ENCODE measurements at places on chromosomes 6 and 20.

- DNase-seq: no peak
Observed at GRCh38 chr20:37133952-37134351, 38.2 kb upstream of the RBL1 start.

GRCh38 chr6:71886184-71887005 is at the start of gene RIMS1:
RIMS1 (plus strand) TSS chr6:71886550; CDS start chr6:71887024, 474 bp downstream.
- DNase-seq: no peak

DNA sequence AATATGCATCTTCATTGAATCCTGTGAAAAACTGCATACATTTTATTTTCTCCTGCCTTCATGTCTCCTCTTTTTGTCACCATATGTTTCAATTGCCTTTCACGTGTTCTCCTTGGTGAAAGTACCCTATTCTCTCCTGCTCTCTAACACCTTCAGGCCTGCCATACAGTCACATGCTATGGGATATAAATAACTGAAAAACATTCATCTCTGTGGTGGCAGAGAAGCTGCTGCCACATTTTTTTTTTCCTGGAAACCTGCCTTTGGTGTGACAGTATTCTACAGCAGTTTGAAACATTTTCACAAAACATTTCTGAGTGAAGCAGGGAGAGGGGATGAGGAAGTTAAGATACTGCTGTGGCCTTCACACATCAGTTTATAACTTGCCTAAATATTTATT is 44.8 kb upstream of the FBXL4 start:
- DNase-seq: no peak

- no peak for DNase-seq
Observed at GRCh38 chr20:52926505-52926904, 45.7 kb upstream of the TSHZ2 start.

DNA sequence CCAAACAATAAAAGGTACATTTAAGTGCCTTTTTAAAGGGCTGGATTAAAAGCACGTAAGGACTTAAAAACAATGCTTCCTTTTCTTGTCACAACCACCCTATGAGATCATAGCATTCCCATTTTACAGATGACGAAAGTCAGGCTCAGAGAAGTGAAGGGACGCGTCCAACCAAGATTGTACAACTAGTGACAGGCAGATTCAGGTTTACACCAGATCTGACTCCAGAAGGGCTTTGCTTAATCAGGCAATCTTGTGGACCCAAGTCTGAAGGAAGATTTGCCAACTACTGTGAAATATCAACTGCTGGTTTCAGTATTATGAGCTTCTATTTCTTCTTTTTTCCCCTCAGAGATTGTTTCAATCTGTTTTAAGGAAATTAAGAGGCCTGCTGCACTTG is 877 bp downstream of the ENPP4 start:
- no peak for DNase-seq

DNA sequence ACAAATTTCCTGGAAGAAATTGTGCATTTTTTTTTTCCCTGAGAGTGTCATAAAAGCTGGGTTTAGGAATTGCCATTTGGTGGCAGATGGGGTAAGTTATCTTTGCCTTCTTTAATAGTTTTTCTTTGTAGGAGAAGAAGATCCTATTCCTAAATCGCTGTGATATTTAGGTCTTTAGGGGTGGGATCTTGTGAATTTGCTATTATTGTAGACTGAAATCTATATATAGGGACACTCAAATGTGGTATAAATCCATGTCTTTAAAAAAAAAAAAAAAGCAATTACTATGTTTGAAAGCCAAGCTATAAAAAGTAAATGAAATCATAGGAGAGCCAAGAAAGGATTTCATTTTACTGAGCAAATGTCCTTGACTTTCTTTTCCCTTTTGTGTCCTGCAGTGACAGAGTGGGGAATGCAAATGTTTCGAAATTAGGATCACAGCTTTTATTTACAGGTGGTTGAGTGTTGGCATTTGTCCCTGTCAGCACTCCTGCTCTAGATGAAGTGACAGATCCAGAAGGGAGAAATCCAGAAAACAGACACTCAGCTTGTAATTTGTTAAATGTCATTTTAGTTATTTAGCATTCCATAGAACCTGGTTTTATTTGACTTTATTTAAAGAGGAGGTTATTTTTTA is 29.4 kb downstream of the TIAM2 start:
- DNase-seq: no peak

DNA sequence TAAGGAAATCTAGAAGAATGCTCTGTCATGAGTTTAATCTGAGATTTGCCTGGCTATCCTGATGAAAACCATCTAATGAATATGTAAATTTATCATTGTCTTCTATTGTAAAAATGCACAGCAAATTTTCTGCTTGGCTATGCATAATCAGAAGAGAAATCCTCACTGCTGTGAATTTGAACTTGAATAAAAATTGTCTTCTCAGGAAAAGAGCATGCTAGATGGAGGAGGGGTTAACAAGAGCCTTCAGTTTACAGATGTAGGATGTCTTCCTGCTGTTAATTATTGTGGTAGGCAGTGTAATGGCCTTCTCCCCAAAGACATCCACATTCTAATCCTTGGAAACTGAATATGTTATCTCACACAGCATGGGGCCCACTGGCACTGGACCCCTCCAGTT is 45.8 kb downstream of the ANKEF1 start:
- no peak for DNase-seq

GRCh38 chr20:4154958-4155411 is 139.6 kb upstream of the RNF24 start:
- DNase-seq: no peak

DNA sequence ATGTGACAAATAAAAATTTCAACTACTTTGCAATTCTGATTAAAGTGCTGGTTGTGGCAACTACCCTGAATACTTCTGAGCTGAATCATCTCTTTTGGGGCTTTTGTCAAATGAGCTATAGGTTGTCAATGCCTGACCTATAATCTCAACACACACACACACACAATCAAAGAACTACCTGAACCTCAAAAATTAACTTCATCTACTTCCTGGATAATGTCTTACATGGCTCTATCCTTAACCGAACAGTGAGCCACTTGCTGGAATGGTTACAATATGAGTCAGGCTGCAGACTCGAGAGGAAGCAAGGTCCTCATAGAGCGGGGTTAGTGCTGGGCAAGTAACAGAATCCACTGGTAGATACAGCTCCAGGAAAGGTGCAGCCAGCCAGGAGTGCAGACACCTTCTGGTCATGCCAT is 70.6 kb upstream of the DST start:
- no peak for DNase-seq

DNA sequence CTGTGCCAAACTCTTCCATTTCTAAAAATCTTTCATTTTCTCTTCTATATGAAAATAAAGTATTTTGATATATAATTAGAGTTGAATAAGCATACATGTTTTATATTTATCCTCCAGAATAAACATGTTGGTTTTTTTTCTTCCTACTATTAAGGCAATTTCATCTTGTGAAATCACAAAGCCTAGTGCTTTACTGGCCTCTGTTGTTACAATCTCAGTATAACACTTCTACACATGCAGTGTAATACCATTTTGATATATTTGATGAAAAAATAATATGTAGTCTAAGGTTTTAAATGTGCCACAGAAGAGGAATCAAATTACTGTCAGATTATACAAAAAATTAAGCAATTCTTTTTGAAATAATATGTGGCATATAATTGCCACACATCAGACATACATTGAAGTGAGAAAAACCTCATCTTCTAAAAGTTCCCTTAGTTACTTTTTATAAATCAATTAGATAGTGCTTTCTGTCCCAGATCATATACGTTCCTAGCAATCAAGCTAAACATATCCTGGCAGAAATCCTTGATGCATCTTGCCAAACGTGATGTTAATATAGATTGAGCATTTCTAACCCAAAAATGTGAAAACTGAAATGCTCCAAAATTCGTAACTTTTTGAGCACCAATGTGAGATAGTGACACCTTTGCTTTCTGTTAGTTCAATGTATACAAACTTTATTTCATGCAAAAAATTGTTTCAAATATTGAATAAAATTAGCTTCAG is 225.1 kb upstream of the MANEA start:
- DNase-seq: no peak

DNA sequence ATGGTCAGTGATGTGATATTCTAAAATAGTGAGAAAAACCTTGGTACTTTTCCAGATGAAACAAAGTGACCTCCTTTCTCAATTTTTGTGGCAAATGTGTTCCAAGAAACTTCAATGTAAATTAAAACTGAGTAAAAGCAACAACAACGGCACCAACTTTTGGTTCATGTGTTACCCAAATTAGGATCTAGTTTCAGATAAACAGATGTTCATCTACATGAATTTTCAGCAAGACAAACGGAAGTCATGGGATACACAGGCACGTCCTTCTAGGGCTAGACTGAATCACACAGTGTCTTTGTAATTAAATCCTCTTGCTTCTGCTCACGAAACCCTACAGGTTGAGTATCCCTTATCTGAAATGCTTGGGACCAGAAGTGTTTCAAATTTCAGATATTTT is 915.2 kb downstream of the TFAP2A start:
- DNase-seq: no peak

DNA sequence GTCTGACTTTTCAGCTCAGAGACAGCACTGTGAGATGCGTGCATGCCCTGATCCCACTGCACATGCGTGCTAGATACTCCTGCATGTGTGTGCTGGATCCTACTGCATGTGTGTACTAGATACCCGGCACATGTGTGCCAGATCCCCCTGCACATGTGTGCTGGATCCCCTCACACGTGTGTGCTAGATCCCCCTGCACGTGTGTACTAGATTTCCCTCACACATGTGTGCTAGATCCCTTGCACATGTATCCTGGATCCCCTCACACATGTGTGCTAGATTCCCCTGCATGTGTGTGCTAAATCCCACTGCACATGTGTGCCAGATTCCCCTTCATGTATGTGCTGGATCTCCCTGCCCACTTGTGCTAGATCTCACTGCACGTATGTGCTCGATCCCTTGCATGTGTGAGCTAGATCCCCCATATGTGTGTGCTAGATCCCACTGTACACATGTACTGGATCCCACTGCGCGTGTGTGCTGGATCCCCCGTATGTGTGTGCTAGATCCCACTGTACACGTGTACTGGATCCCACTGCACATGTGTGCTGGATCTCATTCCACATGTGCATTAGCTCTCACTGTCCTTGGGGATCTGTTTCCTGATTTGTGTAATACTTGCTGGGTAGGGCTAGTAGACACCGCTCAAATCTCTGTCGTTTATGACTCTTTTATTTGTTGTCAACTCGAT is 214.6 kb downstream of the SMOC2 start:
- DNase-seq: no peak

DNA sequence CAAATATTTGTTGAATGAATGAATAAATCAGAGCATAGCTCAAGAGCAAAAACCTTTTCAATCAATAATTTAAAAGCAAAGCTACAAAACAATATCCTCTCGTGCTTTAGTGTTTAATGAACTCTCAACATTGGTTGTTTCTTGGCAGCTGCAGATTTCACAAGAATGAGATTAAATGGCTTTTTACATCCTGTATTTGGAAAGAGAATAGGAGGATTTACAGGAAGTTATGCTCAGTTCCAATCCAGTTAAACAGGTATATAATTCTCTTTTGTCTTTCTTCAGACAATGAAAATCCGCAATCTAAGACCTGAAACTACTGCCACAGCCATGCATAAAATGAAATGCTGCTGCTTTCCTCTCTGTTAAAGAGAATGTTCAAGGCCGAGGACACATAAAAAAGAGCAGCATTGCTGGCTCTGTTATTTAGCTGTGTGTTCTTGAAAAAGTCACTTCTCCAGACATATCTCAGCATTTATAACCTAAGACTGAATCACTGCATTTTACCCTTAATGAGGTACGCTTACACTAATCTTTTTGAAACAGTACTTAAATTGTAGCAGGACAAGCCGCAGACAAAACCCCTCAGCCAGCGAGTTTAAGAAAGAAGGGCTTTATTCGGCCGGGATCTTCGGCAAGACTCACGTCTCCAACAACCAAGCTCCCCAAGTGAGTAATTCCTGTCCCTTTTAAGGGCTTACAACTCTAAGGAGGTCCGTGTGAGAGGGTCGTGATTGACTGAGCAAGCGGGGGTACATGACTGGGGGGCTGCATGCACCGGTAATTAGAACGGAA is 3.6 kb downstream of the C6orf52 start:
- DNase-seq: no peak

DNA sequence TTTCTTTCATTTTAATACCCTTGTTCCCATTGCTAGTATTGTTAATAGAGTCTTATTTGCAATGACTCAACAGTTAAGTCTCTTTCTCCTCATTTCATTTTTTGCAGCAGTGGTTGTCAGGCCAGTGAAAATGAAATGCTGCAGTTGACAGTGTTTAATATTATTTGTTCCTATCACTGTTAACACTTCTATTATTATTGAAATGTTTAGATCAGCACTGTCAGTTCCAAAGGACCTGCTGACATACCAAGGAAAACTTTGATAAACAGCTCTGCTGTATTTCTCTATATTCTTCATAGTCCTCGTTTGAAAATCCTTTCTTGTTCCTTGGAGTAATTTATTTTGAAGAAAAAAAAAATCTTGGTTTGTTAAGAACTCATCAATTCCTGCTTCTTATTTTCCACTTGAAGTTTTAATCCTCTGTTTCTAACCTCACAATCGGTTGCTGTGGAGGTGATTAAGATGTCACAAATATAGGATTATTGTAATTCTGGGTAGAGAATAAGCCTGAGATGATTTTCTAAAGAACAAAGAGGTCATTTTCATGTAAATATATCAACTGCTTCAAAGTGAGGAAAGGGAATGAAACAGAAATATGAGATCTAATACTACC is 1065.9 kb upstream of the CITED2 start:
- DNase-seq: no peak

GRCh38 chr6:123769431-123769830 is 34.2 kb upstream of the NKAIN2 start:
- DNase-seq: no peak

DNA sequence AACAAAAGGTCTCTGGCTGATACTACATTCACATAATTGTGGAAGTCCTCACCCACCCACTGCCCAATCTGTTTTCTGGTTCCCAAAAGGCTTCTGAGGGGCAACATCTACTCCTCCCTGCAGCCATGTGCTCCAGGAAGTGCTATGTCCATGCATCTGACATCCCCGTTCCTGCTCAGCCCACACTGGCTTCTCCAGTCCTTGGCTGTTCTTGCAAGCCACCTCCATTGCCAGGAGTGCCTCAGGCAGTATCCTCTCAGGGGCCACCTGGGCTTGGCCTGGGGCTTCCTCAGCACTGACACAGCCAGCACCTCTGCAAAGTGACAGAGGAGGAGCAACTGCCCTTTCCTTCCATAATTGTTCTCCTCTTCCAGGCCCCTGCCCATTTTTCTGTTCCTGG is 18.3 kb downstream of the ARHGAP18 start:
- no peak for DNase-seq

DNA sequence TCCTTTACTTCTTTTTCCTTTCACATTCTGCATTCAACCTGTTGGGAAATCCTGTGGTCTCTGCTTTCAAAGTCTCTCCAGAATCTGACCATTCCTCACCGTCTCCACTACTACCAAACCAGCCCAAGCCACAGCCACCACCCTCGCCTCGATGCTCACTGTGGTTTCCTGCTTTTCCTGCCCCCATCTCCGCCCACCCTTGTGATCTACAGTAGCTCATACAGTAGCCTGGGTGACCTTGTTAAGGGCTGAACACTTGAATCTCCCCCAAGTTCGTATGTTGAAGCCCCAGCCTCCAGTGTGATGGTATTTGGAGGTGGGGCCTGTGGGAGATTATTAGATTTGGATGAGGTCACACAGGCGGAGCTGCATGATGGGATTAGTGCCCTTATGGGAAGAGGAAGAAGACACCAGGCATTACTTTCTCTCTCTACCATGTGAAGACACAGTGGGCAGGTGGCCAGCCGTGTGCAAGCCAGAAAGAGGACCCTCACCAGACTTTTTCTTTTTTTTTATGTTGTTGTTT is 189.0 kb upstream of the UST start:
- DNase-seq: no peak

Measured in vagina (tissue), 2 donors.